ENCODE measurements at places on chromosomes 7 and 10. TPM values are rescaled to one million over a fixed set of nuclear protein-coding genes. Genes with fewer than 3 reads are reported as not detected.

The SPDYE1 gene
- total RNA-seq, result 0.18 TPM

The PIK3CG gene
- 25.7 TPM for total RNA-seq

- peak overlapping the region; percentile 94 for H3K4me3 ChIP-seq
- H3K27me3 ChIP-seq, result no peaks in the 10 kb centered on the region
- H3K36me3 ChIP-seq, result peaks cover 14% of the 10 kb centered on the region
- no peak for DNase-seq
- peaks cover 74% of the 10 kb centered on the region for H3K4me1 ChIP-seq
Measured at GRCh38 chr10:14567421-14567820, 207.3 kb downstream of the FAM107B start.

- no peaks in the 10 kb centered on the region for H3K36me3 ChIP-seq
- no peak overlapping the region for H3K27ac ChIP-seq
- H3K4me1 ChIP-seq, result peaks cover 5% of the 10 kb centered on the region
- no peak for DNase-seq
- H3K27me3 ChIP-seq, result no peaks in the 10 kb centered on the region
Measured at GRCh38 chr7:149294634-149295480, 32.9 kb downstream of the ZNF783 start.

GRCh38 chr10:2882628-2883027, 184.7 kb upstream of the PFKP start:
- peaks cover 36% of the 10 kb centered on the region for H3K27me3 ChIP-seq
- no peak overlapping the region for H3K27ac ChIP-seq
- H3K4me1 ChIP-seq, result no peaks in the 10 kb centered on the region
